ENCODE measurements at places on chromosomes 12 and 14. TPM values are rescaled to one million over a fixed set of nuclear protein-coding genes. Genes with fewer than 3 reads are reported as not detected.

DNA sequence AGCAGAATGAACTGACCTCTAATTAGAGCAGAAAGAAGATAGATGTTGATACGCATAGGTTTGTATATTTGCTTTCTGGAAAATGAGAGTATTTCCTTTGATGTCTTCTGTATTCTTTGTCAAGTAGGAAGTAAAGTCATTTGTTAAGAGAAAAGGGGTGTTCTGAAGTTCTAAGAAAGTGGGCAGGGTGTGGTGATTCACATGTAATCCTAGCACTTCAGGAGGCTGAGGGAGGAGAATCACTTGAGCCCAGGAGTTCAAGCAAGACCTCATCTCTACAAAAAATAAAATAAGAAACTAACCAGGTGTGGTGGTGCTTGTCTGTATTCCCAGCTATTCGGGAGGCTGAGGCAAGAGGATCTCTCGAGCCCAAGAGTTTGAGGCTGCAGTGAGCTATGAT lies 2.8 kb downstream of the RHNO1 start:
- H3K27me3 ChIP-seq, result no peaks in the 10 kb centered on the region
- DNase-seq, result peak; percentile 23
- H3K4me1 ChIP-seq, result peaks cover 51% of the 10 kb centered on the region

Gene TSPAN8
- total RNA-seq, result not detected

Gene ENDOU
- total RNA-seq, result not detected

GRCh38 chr12:84658877-84659276 lies 253.7 kb downstream of the SLC6A15 start:
- H3K4me1 ChIP-seq, result no peaks in the 10 kb centered on the region
- H3K36me3 ChIP-seq, result no peaks in the 10 kb centered on the region
- DNase-seq, result no peak
- H3K27ac ChIP-seq, result no peak overlapping the region
- H3K27me3 ChIP-seq, result no peaks in the 10 kb centered on the region

Gene BBOF1
- total RNA-seq, result 1.4 TPM

Gene GPR135
- total RNA-seq, result 1.6 TPM

Gene TPH2
- not detected for total RNA-seq

DNA sequence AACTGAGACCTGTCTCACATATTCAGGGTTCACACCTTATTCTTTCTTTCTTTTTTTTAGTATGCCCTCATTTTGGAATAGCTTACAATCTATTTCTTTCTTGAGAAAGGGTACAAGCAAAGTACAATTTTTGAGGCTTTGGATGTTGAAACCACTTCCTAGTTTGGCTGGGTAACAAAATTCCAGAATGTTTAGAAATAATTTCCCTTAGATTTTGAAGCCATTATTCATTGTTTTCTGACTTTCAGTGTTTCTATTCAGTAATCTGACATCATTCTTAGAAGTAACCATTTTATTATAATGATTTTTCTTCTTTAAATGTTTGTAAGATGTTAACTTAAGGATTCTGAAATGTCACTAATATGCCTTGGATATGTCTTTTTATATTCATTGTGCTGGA lies 28.2 kb downstream of the ST8SIA1 start:
- H3K4me3 ChIP-seq, result no peak overlapping the region
- no peaks in the 10 kb centered on the region for H3K36me3 ChIP-seq
- no peak for DNase-seq
- no peak overlapping the region for H3K27ac ChIP-seq
- peaks cover 4% of the 10 kb centered on the region for H3K27me3 ChIP-seq

GRCh38 chr12:66154776-66155175 lies 15.0 kb downstream of the TMBIM4 start:
- H3K27ac ChIP-seq, result no peak overlapping the region
- DNase-seq, result no peak
- no peak overlapping the region for H3K4me3 ChIP-seq
- no peaks in the 10 kb centered on the region for H3K27me3 ChIP-seq
- H3K4me1 ChIP-seq, result peaks cover 12% of the 10 kb centered on the region

Gene HOXC4
- not detected for total RNA-seq

DNA sequence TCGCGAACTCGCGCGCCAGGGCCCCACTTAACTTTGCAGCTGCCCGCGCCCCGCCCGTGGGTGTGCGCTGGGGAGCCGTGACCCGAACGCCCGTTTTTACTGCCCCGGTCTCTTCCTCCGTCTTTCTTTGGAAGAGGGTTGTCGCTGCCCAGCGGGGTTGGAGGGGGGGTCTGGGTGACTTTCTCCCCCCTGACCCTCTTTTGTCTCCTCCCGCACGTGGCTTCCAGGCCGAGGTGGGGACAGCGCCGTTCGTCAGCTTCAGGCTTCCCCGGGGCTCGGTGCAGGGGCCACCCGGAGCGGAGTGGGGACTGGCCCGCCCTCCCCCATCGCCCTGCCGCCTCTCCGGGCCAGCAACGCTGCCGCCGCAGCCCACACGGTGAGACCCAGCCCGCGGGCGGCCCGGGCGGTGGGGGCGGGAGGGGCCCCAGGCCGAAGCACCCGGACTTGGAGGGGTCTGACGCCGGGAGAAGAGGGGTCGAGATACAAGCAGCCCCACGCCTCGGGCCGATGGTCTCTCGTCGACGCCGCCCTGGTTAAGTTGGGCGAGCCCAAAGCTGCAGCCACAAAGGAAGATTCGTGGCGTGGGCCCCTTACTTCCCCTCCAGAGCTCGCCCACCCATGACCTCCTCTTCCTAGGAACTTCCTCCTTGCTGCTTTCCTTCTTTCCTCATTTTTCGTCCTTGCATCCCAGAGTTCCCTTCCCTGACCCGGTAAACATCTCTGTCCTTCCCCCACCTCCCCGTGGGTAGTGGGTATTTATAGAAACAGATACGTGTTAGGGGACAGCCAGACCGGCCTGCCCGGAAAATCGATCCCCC lies 1.2 kb downstream of the DYRK2 start:
- H3K4me3 ChIP-seq, result peak overlapping the region; percentile 90
- H3K36me3 ChIP-seq, result peaks cover 37% of the 10 kb centered on the region
- DNase-seq, result peak; percentile 29
- peaks cover under 1% of the 10 kb centered on the region for H3K27me3 ChIP-seq
- peak overlapping the region; percentile 93 for H3K27ac ChIP-seq
- peaks cover 52% of the 10 kb centered on the region for H3K4me1 ChIP-seq
